ENCODE measurements at places on chromosomes 4 and X.

DNA sequence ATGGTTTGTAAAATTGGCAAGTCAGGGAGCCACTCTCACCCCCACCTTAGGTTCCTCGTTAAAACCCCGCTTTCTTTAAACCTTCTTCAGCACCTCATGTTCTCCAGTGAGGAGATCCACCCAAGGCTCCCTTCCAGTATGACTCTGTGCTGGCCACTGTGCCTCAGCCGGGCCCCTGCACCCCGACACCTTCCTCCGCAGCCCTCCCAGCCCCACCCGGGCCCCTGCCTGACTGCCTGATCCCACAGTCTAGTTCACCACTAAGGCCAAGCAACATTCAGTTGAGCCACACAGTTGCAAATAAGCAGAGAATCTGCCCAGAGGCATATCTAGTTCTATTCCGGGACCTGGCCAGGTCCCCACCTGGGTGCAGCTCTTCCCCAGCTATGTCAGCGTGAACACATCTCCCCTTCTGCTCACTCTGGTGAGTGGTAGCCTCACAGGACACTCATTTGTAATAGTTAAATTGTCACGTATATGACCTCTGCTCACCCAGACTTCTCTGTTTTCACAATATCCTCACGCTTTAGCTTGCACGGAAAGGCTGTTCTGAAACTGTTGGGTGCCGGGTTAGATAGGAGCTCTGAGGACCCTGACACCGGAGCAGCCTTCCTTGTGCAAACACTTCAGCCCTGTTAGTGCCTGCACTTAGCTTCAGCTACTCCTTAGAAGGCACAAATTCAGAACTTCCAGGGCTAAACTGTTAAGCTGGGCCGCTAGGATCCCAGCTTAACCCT is 146.8 kb downstream of the DCTD start:
- DNase-seq: no peak

- DNase-seq: no peak
These were observed 68.0 kb downstream of the RGS12 start for GRCh38 chr4:3360777-3361176.

- DNase-seq: no peak
These were observed 51.5 kb upstream of the ARHGAP24 start for GRCh38 chr4:85423431-85423830.

GRCh38 chr4:83358410-83358809 is 23.8 kb upstream of the HPSE start:
- DNase-seq: no peak

- no peak for DNase-seq
These were observed 208.2 kb downstream of the FAT4 start for GRCh38 chr4:125522992-125523391.

- DNase-seq: no peak
These were observed 1.5 kb downstream of the FHDC1 start for GRCh38 chr4:152937336-152938236.

GRCh38 chr4:6751611-6752485 is 30.7 kb upstream of the KIAA0232 start:
- DNase-seq: no peak

GRCh38 chrX:57906790-57907189 is 3.5 kb downstream of the ZXDA start:
- DNase-seq: no peak

DNA sequence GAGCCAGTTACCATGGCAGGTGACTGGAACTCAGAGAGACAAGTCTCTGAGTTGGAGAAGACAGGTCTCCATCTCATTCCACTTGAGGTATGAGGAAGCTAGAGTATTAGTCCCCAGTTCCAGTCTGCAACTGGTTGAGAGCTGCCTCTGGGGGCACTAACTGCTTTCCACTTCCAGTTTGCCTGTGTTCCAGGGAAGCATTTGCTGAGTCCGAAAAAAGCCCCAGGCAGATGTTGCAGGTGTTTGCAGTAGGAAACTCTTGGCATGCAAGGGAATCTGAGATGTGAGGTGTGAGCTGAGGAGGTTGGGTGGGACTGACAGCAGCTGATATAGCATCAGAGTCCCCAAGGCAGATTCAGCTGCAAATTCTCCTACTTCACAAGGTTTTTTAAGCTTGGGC is 272.2 kb upstream of the CASK start:
- DNase-seq: no peak

GRCh38 chr4:155530290-155530689 is 136.4 kb upstream of the GUCY1A1 start:
- no peak for DNase-seq

DNA sequence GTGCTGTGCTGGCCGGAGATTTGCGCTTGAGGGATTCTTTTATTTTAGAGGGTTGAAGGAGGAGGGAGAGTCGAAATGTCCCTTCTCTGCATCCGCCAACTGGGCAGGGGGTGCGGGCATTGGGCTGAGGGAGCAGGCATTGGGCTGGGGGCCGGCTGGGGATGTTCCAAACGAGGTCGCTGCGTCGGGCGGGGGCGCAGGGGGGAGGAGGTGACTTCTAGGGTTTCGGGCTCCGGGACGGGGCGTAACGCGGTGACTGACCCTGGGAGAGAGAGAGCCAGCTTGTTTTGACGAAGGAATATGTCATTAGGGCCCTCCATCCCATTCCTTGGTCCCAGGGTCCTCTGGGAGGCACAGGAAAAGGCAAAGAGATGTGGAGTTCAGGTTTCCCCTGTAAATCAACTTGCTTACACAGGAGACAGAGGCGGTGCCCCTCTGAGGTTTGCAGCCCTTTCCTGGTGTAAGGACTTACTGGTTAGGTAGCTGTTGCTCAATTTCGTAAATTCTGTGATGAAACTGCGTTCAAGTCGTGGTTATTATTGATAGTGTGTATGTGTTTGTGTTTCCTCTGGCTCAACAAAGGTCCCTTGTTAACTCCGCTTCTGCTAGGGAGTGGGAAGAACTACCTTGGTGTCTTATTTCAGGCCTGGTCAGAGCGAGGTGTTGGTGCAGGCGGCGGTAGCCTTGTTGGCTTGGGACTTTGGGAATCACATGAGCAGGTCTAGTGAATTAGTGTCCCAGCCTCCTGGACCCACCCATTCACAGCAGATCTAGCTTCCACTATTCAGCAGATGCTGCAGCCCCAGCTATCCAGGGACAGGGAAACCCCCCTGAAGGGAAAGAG is 716 bp downstream of the FHIP1A start:
- no peak for DNase-seq

- DNase-seq: peak; percentile 86
These were observed 69.8 kb downstream of the RPS3A start for GRCh38 chr4:151169223-151169622.

DNA sequence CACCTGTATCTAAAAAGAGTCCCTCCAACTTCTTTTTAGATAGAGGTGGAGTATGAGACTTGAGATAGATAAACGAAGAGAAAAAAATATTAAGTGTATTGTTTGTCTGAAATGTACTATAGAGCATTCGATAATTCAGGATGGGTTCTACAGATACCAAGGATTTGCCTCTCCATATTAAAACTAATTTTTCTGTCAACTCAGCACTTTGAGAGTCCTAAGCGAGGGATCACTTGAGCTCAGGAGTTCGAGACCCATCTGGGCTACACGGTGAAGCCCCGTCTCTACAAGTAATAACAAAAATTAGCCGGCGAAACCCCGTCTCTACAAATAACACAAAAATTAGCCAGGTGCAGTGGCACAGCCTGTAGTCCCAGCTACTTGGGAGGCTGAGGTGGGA is 1.5 kb downstream of the DNAAF6 start:
- DNase-seq: no peak

- no peak for DNase-seq
These were observed 8.3 kb downstream of the GPRIN3 start for GRCh38 chr4:89299153-89299791.

DNA sequence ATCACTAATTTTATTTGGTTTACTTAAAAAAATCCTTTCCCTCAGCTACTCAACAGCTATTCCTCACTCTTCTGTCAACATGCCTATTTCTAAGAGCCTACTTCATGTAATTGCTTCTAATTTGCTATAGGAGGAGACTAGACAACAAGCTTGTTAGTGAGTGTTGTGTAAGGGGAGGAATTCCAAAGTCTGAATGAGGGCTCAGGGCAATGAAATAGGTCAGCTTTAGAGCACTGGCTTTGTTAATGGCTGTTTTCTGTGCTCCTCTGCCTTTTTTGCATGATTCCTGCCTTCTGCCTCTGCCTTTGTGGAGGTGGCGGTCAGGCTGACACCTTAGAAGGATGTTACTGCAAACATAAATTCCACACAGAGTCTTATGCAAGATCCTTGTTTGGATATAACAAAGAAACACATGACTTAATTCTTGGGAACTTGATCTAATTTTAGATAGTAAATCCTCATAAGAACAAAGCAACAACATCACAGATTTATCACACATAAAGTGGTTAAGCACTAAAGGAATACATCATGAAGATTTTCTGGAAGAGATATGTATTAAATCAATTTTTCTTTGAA is 15.0 kb upstream of the PAGE1 start:
- no peak for DNase-seq

GRCh38 chr4:182354867-182355266 is 111.7 kb downstream of the TENM3 start:
- DNase-seq: no peak

- DNase-seq: no peak
These were observed 394.3 kb upstream of the TRAM1L1 start for GRCh38 chr4:117479673-117480072.

DNA sequence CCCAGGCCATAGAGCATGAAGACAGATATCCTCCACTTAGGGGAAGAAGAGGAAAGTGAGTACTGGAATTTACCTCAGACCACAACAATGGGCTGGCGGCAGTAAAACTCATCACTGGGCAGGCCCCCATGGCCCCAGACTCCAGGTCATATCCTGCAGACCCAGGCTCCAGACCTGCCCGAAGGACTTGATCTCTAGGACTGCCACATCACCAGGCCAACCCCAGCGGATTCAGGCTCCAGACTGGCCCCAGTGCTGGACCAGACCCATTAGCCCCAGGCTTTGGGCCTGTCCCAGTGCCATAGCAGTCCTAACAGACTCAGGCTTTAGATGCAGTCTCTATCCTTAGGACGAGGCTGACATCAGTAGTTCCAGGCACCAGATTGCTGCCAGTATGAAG is 190.6 kb downstream of the DLG3 start:
- no peak for DNase-seq

DNA sequence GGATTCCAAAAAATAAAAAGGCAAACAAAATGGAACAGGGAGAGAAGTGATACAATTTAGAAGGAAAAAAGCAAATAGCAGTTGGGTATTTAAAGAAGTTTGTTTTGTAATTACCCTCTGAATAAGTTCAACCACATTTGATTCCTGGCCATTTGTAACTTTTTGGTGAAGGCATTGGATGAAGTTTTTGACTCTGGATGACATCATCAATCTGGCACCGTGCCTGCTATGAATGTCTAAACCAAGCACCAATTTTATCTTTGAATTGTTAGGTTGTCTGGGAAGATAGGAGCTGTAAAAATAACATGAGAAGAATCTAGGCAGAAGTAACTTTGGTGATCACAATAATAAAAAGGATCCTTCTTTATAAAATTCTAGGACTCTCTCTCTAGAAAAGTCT is 29.5 kb downstream of the TMPRSS11A start:
- DNase-seq: no peak

DNA sequence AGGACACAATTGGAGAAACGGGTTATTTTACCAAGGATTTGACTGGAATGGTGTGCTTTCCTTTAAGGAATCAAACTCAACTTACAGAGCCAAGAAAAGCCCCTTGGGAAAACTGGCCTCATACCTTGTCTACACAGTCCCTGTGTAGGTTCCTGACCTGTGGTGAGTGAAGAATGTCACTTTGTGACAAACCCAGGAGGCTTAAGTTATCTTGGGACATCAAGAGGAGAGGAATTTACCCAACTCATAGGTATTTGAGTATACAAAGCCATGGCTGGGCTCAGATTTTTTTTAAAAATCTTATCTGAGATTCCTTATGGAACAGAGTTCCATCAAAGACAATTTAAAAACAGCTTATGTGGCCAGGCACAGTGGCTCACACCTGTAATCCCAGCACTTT is 112.1 kb downstream of the EIF4E start:
- DNase-seq: no peak

DNA sequence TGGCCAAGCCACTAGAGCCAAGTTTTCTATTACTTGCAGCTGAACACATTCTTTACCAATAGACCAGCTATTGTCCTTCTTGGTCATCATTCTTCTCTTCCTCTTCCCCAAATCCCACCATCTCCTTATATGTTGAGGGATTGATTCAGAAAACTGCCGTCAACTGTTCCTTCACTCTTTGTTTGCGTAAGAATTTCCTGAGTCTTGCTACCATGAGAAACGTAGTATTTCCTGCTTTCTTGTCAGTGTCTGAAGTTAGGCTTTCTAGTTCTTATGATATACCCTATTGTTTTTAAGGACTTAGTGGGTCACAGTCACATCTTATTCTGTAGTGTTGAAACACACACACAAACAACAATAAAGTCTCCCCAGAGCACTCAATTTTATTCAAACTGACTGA is 20.1 kb downstream of the IGFBP7 start:
- DNase-seq: no peak

DNA sequence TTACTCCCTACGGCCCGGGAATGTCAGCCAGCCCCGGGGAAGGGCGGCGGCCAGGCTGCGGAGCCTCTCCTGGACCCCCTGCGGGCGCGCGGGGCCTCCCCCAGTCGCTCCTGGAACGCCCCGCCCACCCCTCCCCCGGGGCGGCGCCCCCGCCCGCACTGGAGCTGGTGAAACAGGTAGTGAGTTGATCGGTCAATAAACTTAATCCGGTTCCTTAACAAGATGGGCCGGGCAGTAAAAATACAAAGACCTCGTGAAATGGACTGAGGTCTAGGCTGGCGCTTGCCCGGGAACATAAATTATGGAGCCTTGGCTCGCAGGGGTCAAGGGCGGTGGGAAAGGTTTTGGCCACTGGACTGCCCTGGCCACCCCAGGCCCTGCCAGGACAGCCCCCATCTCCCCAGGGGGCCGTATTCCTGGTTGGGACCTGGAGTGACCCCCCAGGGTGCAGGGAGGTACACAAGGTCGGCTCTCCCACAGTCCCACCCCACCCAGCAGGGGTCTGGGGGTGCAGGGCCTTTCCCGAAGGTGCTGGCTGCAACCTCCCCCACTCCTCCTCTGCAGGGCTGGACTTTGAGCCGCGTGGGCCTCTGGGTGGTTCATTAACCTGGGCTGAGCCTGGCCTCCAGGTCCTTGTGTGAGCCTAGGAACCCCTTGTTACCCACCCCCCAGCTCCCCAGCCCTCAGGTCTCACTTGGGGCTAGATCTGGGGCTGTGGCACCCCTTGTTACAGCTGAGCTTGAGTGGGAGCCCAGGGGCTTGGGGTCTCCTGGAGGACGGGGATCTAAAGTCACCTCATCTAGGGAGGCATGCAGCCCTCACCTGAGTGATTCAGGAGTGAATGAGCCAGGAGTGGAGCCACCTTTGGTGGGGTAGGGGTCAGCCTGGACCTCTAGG is 2.5 kb downstream of the FGFR3 start:
- DNase-seq: no peak

GRCh38 chr4:155608225-155608885 is 58.3 kb upstream of the GUCY1A1 start:
- no peak for DNase-seq
